ENCODE measurements at places on chromosomes 11 and 22. TPM values are rescaled to one million over a fixed set of nuclear protein-coding genes. Genes with fewer than 3 reads are reported as not detected.

The PANX2 gene
- 0.86 TPM for total RNA-seq

The GDPD4 gene
- total RNA-seq: 0.44 TPM

The OR5A1 gene
- not detected for total RNA-seq

The OR5B21 gene
- total RNA-seq: not detected

The KLHDC7B gene
- total RNA-seq: not detected

The HSPB2 gene
- total RNA-seq: not detected

The TYMP gene
- total RNA-seq: 34.4 TPM

The OR11H1 gene
- total RNA-seq: not detected

The CECR2 gene
- total RNA-seq: not detected

The TCN1 gene
- total RNA-seq: not detected

The HPX gene
- 0.14 TPM for total RNA-seq

The F2 gene
- not detected for total RNA-seq

The UPB1 gene
- total RNA-seq: 0.22 TPM

The ZDHHC24 gene
- total RNA-seq: 12.0 TPM

The FREY1 gene
- total RNA-seq: 0.72 TPM

The PRR5 gene
- 27.6 TPM for total RNA-seq

The VSTM5 gene
- total RNA-seq: 0.29 TPM

The DENND5A gene
- total RNA-seq: 167 TPM

The ADORA2A gene
- 2.6 TPM for total RNA-seq

Data from placental pericyte (primary cell).